Subcutaneous adipose tissue (tissue), 4 donors: ENCODE measurements at places on chromosomes 16 and 17. TPM values are rescaled to one million over a fixed set of nuclear protein-coding genes. Genes with fewer than 3 reads are reported as not detected.

SLC16A5 gene
- total RNA-seq = 11.7 TPM

ZFHX3 gene
- total RNA-seq = 33.9 TPM

ENPP7 gene
- total RNA-seq = not detected

EXOC7 gene
- 74.2 TPM for total RNA-seq

AATK gene
- total RNA-seq = 1.5 TPM

C17orf100 gene
- total RNA-seq = not detected

ALOX15 gene
- total RNA-seq = not detected

TPPP3 gene
- total RNA-seq = 2.0 TPM

KRT24 gene
- not detected for total RNA-seq

PRR15L gene
- not detected for total RNA-seq

TMEM114 gene
- not detected for total RNA-seq

MIF4GD gene
- 35.6 TPM for total RNA-seq

NOS2 gene
- not detected for total RNA-seq

MARVELD3 gene
- total RNA-seq = not detected

KIF2B gene
- total RNA-seq = not detected

PRR35 gene
- not detected for total RNA-seq

P2RX5 gene
- 0.68 TPM for total RNA-seq

VASN gene
- total RNA-seq = 34.9 TPM

CHST6 gene
- not detected for total RNA-seq
